BJ (cell line): ENCODE measurements at places on chromosomes 13 and 19.
A peak's percentile ranks its signal among the peaks of the same experiment; 100 is the strongest.

DNA sequence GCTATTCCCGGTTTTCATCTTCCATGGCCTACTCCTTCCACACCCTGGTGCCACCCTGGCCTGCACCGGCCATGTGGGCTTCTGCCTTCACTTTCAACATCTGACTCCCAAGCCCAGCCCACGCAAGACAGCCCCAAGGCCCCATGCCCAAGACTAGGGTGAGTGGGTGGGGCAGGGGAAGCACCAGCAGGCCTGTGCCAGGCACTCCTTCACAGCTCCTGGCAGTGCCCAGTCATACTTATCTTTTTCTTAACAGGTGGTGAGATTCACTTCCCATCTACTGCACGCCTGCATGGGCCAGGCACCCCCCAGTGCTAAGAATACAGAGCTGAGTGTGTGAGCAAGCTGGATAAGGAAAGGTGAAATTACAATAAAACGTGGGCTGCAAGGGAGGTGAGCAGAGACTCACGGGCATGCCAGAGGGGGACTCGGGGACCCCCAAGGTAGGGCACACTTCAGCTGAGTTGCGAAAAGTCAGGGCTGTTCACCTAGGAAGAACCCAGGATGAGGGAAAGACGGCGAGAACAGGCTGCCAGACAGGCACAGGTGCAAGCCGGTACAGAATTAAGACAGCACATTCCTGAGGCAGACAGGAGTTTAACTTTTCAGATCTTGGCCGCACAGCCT is 55.7 kb downstream of the COL4A1 start:
- no peak for DNase-seq

DNA sequence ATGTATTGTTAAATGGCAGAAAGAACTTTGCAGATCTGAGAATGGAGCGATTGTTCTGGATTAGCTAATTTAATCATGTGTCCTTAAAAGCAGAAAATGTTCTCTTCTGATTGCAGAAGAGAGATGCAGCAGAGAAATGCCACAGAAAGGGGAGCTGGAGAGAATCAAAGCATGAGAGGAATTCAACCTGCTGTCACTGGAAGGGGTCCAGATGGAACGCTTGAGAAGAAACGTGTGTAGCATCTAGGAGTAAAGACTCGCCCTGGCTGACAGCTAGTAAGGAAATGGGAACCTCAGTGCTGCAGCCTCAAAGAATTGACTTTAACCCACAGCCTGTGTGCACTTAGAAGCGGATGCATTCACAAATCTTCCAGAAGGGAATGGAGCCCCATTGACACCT is 502.8 kb downstream of the KLF12 start:
- no peak for DNase-seq

- DNase-seq: no peak
Measured at GRCh38 chr13:79692846-79693245, 211.9 kb downstream of the NDFIP2 start.

- DNase-seq: no peak
Measured at GRCh38 chr13:73497430-73497829, 438.6 kb downstream of the KLF5 start.

GRCh38 chr13:50370303-50370950 is 355.2 kb downstream of the KCNRG start:
- DNase-seq: no peak

- DNase-seq: peak; percentile 87
Measured at GRCh38 chr19:44401139-44402115, at the start of gene ZNF285. ZNF285 (minus strand) TSS chr19:44401608; CDS start chr19:44397213, 4,395 bp downstream.

DNA sequence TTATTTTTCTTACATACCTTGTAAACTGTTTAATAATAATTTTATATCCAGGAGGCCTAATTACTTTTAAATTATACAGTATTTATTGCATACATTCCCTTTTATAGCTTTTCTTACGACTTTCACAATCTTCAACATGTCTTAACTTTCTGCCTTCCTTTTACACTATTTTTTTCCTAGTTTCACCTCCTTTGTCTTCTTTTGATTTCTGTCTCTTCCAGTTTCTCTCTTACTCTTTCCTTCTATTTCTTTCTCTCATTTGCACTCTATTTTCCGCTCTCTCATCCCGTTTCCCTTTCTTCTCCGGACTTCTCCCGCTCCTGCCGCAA is 11.5 kb downstream of the ZNF552 start:
- no peak for DNase-seq

DNA sequence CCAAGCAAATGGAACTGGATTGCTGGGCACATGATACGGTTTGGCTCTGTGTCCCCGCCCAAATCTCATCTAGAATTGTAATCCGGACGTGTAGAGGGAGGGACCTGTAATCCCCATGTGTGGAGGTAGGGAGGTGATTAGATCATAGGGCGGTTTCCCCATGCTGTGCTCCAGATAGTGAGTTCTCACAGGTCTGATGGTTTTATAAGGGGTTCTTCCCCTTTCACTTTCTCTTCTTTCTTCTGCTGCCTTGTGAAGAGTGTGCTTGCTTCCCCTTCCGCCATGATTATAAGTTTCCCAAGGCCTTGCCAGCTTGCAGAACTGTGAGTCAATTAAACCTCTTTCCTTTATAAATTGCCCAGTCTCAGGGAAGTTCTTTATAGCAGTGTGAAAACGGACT is 32.6 kb upstream of the MTIF3 start:
- no peak for DNase-seq

DNA sequence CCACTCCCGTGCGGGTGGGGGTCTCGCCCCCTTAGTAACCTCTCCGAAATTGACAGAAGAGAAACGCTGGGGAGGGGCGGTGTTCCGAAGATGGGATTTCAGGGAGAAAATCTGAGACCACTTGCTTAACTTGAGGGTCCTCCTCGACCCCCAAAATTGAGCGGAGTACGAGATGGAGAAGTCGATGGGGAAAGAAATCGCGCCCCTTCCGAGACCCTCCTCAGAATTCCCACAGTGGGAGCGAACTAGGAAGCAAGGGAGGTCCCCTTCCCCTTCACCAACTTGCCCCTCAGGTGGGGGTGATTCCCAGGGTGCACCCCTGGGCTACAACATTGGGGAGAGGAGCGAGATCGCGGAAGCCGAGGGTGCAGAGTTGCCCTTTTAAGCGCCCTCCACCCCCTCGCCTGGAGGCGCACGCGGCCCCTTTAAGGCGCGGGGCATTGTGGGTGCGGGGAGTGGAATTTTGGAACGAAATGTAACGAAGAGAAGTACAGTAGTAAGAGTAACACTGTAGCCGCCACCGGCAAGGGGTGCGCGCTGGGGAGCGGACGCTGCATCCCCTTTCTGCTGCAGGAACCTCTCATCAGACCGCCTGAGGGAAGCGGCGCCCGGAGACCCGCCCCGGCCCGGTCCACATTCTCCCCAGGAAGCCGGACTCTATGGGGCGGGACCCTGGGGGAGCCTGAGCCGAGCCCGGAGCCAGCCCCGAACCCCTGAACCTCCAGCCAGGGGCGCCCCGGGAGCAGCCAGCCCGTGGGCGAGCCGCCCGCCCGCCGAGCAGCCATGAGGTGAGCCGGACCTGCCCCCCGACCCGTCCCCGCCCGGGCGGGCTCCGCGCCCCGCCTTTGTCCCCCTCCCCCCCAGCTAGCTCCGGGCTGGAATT is at the start of gene VASP:
Gene VASP, plus strand, starts transcription at position 491 of the 883 bp plus-strand sequence. Its CDS starts 293 bp downstream, at position 784.
- no peak for DNase-seq

- DNase-seq: no peak
Measured at GRCh38 chr13:93249364-93250306, 23.0 kb downstream of the GPC6 start.

- DNase-seq: no peak
Measured at GRCh38 chr13:95447814-95448213, 104.7 kb upstream of the CLDN10 start.

GRCh38 chr19:11108746-11109145 is 19.5 kb downstream of the LDLR start:
- DNase-seq: no peak

DNA sequence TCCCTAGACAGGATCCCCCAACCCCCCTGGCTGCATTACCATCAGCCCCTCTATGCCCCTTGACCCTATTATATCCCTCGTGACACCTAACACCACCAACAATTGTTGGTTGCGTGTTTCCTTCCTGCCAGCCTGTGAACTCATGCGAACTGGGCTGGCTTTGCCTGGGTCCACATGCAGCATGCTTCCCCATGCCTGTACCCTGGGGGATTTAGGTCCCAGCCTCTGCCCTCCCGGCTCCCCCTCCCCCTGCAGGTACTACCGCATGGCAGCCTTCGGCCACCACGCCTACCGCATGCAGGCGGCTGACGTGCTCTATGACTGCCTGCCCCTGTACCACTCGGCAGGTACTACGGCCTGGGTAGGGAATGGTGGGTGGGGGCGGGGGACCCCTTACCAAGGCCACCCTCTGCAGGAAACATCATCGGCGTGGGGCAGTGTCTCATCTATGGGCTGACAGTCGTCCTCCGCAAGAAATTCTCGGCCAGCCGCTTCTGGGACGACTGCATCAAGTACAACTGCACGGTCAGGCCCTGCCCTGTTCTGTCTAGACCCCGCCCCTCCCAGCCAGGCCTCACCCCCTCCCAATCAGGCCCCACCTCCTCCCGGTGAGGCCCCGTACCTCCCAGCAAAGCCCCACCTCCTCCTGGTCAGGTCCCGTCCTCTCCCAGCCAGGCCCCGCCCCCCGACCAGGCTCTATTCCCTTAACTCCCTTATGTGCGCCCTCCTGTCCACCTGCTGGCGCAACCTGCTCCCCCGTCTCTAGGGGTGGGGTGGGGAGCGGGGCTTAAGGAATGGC is 18.5 kb downstream of the SLC27A1 start:
- no peak for DNase-seq

- DNase-seq: no peak
Measured at GRCh38 chr13:98032168-98032567, 78.7 kb downstream of the IPO5 start.

GRCh38 chr13:108760129-108760528 is 130.7 kb downstream of the MYO16 start:
- DNase-seq: no peak

- no peak for DNase-seq
Measured at GRCh38 chr19:58366585-58367430, 4.3 kb upstream of the ZNF497 start.

DNA sequence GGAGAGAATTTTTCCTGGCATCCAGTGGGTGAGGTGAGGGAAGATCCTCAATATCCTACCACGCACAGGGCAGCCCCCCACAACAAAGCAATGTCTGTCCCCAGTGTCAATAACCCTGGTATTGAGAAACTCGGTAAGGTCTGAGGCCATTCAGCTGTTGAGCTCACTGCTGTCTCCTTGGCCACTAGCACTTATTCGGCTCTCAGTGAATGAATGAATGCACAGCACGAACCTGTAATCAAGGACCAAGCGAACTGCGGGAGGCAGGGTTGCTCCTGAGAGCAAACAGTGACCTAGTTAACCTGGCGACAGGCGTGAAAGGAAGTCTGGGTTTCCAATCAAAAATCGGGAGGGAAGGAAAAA is 640 bp downstream of the ZSCAN5A start:
- DNase-seq: no peak

GRCh38 chr13:31042481-31043165 is 110.2 kb downstream of the TEX26 start:
- DNase-seq: no peak

GRCh38 chr13:110448230-110448629 is 113.3 kb downstream of the RAB20 start:
- peak; percentile 68 for DNase-seq

DNA sequence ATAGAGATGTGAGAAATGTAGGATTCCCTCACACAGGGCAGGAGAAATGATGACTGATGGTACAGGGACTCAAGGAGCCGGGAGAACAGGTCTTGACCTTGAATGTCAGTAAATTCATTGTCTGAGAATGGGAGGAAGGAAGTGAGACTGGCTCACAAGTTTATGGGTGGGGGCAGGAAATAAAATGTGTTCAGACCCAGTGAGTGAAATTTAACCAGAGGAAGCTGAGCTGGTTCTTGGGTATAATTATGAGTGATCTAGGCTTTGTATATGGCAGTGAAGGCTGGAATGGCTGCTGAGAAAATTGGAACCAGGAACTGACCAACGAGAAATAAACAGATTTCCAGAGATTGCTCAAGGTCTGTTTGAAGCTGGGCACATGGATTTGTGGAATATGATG is 6.3 kb upstream of the IGSF23 start:
- no peak for DNase-seq

- no peak for DNase-seq
Measured at GRCh38 chr19:13764821-13765394, 586 bp downstream of the MRI1 start.

- DNase-seq: no peak
Measured at GRCh38 chr13:108155185-108156106, 59.9 kb downstream of the LIG4 start.

DNA sequence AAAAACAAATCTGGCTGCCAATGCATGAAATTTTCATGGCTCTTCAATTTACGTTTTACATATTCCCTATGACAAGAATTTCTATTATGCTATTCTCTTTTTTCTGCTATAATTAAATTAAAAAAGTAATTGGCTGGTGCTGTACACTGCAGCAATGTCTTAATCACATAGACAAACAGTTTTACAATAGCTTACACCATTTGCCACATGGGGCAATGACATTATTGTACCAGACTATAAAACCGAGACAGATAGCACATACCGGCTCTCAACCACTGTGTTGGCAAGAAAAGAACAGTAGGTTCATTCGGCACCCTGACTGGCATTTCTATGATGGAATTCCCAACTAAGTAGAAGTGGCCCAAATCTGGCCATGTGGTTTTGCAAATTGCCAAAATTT is 67.7 kb downstream of the DACH1 start:
- DNase-seq: no peak

DNA sequence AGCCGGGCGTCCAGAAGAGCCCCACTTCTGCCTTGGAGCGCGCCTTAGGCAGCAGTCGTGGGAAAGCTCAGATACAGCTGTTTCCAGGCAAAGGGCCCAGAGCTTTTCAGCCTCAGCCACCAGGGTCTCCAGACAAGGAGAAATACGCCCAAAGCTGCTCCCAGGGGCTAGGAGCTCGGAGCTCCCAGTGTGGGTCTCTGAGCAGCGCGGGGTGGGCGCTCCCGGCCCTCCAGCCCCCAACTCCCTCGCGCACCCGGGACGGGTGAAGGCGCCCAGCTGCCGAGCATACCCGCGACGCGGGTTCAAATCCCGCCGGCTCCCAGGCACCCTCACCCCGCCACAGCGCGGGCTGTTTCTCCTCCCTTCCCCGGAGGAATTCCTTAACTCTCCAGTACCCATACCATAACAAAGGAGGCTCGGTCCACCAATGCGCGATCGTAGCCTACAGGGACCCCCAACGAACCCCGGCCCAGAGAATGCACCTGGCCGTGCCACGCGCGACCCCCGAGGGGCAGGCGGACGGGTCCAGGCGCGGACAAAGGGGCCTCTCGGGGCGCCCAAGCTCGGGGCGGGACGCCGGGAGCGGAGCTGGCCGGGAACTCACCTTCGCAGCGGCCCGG is 507 bp downstream of the COL4A1 start:
- DNase-seq: no peak

GRCh38 chr13:82412749-82413148 is 1469.5 kb downstream of the SLITRK1 start:
- no peak for DNase-seq

DNA sequence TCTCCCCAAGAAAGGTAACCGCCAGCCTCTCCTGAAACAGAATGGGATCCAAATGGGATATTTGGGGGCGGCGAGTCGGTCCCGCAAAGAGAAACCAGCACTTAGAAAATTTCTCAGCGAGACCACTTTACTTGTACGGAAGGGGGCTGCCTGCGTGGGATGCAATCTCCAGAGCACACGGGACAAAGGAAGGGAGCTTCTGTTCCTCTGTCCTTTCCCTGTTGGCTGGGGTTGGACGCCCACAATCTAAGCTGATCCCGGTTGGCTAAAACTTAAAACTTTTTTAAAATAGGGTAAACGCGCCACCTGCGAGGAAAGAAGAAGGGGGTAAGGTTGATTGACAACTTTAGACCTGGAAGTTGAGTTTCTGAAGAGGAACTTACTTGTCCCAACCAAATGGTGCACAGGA is 826 bp upstream of the BSG start:
- no peak for DNase-seq

GRCh38 chr13:26465514-26465913 is 92.0 kb upstream of the WASF3 start:
- no peak for DNase-seq
